Kidney tubule cell (primary cell): ENCODE measurements at places on chromosomes 2 and 18.

DNA sequence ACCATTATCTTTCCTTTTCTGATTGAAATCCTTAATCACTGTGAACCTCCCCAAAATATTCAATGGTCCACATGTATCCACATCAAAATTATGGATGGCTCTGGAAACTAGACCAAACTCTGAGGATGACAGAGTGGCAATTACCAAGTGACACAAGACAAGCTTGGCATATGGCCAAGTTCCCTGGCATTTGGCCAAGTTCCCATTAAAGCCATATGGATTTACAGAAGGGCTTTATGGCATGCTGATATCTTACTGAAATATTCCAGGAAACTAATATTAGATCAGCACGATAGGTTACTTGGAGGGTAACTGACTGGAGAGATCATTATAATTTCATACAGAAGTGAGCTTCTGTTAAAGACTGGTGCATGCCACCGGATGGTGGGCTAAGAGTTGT, 21.9 kb upstream of the CERS6 start:
- no peak for DNase-seq

DNA sequence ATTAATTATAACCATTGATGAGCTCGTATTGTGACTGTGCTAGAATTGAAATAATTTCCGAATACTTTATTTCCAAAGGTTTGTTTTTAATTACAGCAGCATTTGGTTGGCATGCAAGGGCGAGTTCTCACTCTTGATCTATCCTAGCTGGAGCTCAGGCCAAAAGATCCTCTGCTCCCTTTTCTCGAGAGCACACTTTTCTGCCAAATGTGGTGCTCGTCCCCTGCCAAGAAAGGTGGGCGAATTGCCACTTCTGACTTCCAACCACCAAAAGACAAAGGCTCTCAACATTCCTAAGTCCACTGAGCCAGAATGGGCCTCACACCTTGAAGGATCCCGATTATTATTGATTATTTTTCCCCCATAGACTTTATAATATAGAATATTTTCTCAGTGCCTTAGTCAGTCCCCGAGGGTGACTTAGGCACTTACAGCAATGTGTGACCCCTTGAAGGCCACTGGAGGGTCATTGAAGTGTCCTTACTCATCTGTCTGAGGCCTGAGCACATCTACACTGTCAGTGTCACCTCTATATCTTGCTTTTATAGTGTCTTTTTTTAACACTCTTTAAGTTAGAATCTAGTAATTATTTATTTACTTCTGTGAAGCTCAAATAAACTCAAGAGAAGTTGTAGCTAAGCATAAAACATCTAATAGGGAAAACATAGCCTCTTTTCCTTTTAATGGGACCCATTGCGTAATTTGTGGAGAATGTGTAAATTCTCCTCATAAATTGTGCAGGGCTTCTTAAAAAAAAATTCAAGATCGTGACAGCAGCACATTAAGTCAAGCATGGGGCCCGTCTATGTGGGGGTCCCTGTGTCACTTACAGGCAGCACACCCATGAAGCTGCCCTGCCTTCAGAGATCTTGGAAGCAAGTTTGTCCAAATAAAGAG, 98.3 kb downstream of the MEIS1 start:
- DNase-seq: no peak

- no peak for DNase-seq
These were observed 63.9 kb downstream of the SPRED2 start for GRCh38 chr2:65368468-65368867.

DNA sequence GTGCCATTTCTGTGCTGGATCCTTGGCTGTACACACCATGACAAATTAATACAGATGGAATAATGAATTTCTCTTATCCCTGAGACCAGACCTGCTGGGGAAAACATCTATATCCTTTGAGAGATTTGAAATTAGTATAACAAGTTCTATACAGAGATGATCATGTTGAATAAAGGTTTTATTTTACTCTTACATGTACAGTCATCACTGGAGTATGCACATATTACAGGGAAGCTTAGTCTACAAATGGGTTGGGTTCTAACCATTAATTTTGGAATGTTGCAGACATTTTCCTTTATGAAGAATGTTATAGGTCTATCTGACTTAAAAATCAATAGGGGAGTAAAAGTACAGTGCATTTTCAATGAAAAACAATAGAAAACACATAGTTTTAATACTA, 29.9 kb upstream of the MMADHC start:
- DNase-seq: peak; percentile 19

DNA sequence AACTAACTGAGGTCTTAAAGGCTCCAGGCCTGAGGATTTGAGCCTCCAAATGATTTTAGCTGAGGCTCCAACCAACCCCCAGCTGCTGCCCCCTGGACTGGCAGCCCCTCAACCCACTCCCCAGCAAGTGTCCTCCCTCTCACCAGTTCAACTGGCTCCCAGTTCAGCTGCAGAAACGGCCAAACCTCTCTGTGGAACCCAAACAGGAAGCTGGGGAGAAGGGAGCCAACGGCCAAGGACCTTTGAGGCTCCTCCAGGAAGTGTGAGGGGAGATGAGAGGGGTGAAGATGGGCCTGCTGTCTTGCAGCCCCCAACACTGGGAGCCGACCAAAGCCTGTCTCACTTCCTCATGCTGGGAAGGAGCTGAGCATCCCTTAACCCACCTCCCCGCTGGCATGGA, 24.9 kb downstream of the ZFP36L2 start:
- no peak for DNase-seq

GRCh38 chr18:3114451-3114850, 101.5 kb upstream of the LPIN2 start:
- DNase-seq: no peak

DNA sequence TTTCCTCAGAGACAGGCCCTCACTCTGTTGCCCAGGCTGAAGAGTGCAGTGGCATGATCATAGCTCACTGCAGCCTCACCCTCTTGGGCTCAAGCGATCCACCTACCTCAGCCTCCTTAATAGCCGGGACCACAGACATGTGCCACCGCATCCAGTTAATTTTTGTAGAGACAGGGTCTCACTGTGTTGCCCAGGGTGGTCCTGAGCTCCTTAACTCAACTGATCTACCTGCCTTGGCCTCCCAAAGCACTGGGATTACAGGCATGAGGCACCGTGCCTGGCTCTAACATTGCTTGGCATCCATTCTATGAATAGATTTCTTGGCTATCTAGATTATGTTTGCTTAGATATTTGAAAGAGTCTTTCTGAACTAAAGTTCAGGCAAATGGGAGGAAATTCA, 21.6 kb downstream of the R3HDM1 start:
- no peak for DNase-seq

DNA sequence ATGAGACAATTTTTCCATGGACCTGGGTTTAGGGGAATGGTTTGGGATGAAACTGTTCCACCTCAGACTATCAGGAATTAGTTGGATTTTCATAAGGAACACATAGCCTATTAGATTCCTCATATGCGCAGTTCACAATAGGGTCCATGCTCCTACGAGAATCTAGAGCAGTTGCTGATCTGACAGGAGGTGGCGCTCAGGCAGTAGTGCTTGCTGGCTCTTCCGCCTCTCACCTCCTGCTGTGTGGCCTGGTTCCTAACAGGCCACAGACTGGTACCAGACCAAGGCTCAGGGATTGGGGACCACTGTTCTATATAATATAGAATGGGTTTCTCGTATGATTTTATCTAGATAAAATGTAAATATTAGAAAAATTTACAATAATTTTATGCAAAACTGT, 338.7 kb downstream of the CPS1 start:
- no peak for DNase-seq

- no peak for DNase-seq
These were observed 30.3 kb downstream of the GYPC start for GRCh38 chr2:126686286-126686685.

GRCh38 chr2:126836761-126837679, 61.7 kb upstream of the TEX51 start:
- no peak for DNase-seq

- no peak for DNase-seq
These were observed 502.4 kb downstream of the TMEM182 start for GRCh38 chr2:103264058-103264768.

DNA sequence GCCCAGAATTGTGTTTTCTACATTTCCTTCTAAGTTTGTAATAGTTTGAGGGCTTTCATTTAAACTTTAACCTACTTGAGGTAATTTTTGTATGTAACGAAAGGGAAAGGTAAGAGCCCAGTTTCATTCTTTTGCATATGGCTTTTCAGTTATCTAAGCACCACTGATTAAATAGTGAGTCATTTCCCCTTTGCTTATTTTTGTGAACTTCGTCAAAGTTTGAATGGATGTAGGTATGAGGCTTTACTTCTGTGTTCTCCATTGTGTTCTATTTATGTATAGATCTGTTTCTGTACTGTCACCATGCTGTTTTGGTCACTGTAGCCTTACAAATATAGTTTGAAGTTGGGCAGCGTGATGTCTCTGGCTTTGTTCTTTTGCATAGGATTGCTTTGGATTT, 944.8 kb upstream of the CNTNAP5 start:
- no peak for DNase-seq

- peak; percentile 24 for DNase-seq
These were observed 8.0 kb downstream of the GPR39 start for GRCh38 chr2:132424526-132425121.

DNA sequence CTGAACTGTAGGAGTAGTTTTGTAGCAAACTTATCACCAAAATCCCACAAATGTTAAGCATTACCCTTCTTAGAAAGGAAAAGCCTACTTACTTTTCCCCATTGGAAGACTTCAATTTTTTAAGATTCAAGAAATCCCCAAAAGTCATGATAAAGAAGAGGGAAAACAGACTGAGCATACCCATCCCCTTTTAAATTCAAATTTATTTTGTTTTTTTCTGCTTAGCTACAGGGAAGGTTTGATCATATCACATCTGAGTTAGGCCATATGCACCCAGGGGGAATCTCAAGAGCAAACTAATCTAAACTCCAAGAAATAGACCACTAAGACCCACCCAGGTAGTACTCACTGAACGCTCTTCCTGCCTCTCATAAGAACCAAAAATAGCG, 174.6 kb downstream of the TGIF1 start:
- no peak for DNase-seq

DNA sequence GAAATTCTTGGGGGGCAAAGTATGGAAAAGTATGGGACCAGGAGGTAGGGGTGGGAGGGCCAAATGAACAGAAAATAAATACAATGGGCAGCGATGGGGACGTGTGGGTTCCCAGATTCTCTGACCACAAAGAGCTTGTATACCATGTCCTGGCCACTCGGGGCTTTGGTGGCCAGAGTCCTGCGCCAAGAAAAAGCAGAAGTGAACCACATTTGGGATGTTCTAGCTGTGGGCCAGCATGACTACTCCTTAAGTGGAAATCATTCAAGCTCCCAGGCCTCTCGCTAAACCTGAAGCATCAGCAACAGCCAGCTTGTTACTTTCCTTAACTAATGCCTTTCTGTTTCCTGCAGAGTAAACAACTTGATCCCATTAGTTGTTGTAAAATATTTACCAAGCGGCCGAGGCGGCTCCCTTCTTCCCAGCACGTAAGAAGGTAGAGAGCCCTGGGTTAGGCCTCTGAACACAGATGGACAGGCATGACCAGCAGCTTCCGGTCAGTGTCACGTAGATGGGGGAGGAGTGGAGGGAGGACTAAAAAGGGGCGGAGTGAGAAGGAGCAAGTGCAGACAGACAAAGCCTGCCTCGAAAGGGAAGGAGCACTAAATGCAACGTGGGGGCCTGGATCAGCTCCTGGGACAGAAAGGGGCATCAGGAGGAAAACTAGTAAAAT, 88.2 kb downstream of the GALNT14 start:
- peak; percentile 80 for DNase-seq

- peak; percentile 93 for DNase-seq
These were observed 449.2 kb upstream of the DCC start for GRCh38 chr18:51890762-51891161.

- peak; percentile 56 for DNase-seq
These were observed 286.5 kb upstream of the SYT4 start for GRCh38 chr18:43563780-43564179.

GRCh38 chr2:50026236-50026635, 871.9 kb upstream of the FSHR start:
- no peak for DNase-seq

- DNase-seq: no peak
These were observed 126.1 kb downstream of the CTNNA2 start for GRCh38 chr2:79638954-79639353.

GRCh38 chr2:178394859-178395258, 56.1 kb downstream of the PRKRA start:
- DNase-seq: no peak

- no peak for DNase-seq
These were observed 29.6 kb upstream of the LPIN1 start for GRCh38 chr2:11716689-11717321.

- DNase-seq: peak; percentile 18
These were observed 91.4 kb upstream of the TACR1 start for GRCh38 chr2:75290600-75291150.

DNA sequence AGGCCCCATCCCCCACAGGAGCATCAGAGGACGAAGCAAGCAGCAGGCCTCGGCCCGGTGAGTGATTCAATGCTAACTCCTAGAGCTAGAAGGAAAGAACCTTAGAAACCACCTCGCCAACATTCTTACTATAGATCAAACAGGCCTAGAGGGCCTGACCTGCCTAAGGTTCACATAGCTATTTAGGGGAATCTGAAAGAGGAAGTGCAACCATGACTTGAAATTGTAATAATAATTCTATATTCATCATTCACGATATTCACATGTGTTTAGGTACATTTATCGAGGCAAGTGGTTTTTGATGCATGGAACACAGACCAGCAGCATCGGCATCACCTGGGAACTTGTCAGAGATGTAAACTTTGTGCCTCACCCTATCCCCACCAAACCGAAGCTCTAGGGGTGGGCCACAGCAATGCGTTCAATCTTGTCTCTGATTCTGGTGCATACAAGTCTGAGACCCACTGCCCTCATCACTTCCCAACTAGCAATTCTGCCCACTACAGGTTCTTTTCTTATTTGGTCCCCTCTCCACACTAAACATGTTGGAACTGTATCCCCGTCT, 78.0 kb upstream of the DNMT3A start:
- no peak for DNase-seq

GRCh38 chr2:75503048-75503607, 57.6 kb downstream of the EVA1A start:
- peak; percentile 90 for DNase-seq

DNA sequence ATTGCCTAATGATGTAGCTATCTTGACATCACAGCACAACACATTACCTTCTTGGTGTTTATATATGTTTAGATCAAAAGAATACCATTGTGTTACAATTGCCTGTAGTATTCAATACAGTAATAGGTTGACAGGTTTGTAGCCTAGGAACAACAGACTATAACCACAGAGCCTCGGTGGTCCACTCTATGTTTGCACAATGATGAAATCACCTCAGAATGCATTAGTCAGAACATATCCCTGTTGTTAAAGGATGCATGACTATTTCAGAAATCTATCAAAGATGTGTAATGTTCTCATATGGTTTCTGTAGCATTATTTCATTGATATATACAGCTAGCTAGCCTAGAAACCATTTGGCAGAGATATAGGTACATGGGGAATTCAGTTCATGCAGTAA, 8.9 kb downstream of the METTL5 start:
- DNase-seq: peak; percentile 90

DNA sequence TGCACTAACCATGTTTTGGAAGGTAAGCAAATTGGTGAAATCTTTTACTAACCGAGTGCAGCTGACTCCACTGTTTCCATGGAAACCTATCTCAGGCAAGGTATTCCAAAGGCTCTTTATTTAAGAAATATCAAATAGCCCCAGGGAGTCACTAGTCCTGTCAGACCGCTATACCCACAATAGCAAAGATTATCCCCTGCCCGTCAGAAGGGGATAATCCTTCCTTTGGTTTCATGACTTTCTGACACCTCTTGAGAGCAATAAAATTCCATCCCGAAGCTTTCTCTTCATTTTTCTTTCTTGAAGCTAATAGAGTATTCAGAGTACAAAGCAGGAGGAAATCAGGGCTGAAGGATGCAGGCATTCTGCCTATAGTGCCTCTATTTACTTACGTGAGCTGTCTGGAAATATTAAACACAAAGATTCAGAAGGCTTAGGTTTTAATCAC, 34.7 kb upstream of the MAP2 start:
- DNase-seq: no peak
